ENCODE measurements at places on chromosomes 6 and 20. TPM values are rescaled to one million over a fixed set of nuclear protein-coding genes. Genes with fewer than 3 reads are reported as not detected.

The ANKRD6 gene
- 5.4 TPM for total RNA-seq

The IPCEF1 gene
- 0.67 TPM for total RNA-seq

The COX4I2 gene
- 3.1 TPM for total RNA-seq

The KCNS1 gene
- 0.99 TPM for total RNA-seq

The NFATC2 gene
- 5.8 TPM for total RNA-seq

The MLN gene
- not detected for total RNA-seq

The NOX3 gene
- total RNA-seq, result not detected

The OXT gene
- total RNA-seq, result not detected

The MACROD2 gene
- 20.1 TPM for total RNA-seq

The ATG5 gene
- total RNA-seq, result 19.4 TPM

The DNMT3B gene
- 2.0 TPM for total RNA-seq

The PI3 gene
- 62.6 TPM for total RNA-seq

The POFUT1 gene
- total RNA-seq, result 15.6 TPM

The TGM3 gene
- 64.1 TPM for total RNA-seq

- no peak for DNase-seq
Measured at GRCh38 chr6:28008053-28008452, 51.0 kb downstream of the OR2B6 start.

GRCh38 chr6:44000164-44000842 lies 126.9 kb downstream of the MRPL14 start:
- DNase-seq, result no peak

DNA sequence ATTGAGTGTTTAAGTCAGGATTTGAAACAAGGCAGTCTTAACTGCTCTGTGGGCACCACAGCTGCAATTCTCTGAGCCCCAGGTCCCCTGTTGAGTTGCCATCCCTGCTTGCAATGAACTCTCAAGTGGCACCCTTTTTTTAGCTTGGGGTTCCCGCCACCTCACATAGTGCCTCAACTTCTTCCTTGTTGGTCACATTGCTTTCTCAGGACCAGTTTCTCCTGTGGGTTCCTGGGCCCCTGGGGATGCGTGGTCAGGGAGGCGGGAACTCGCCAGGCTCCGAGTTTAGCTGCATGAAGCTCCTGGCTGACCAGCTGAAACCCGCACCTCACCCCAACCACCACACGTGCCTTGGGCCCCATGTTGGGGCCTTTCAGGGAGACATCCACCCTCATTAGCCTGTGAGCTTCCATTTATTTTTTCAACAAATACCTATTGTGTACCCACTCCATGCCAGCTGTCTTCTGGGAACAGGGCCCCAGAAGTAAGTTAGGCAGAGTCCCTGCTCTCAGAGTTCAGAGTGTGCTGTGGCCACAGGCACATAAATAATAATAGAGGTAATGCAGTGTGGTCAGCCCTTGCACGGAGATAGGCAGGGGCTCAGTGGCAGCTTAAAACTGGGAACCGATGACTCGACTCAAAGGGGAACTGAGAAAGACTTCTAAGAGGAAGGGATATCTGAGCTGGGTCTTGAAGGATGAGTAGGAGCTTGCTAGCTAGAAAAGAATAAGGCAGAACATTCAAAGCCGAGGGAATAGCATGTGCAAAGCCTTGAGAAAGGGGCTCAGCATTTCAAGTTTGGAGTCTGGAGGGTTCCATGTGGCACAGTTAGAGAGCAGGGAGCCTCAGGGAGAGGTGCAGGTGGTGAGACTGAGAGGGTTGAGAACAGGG lies 33.9 kb upstream of the FAM83D start:
- DNase-seq, result no peak

DNA sequence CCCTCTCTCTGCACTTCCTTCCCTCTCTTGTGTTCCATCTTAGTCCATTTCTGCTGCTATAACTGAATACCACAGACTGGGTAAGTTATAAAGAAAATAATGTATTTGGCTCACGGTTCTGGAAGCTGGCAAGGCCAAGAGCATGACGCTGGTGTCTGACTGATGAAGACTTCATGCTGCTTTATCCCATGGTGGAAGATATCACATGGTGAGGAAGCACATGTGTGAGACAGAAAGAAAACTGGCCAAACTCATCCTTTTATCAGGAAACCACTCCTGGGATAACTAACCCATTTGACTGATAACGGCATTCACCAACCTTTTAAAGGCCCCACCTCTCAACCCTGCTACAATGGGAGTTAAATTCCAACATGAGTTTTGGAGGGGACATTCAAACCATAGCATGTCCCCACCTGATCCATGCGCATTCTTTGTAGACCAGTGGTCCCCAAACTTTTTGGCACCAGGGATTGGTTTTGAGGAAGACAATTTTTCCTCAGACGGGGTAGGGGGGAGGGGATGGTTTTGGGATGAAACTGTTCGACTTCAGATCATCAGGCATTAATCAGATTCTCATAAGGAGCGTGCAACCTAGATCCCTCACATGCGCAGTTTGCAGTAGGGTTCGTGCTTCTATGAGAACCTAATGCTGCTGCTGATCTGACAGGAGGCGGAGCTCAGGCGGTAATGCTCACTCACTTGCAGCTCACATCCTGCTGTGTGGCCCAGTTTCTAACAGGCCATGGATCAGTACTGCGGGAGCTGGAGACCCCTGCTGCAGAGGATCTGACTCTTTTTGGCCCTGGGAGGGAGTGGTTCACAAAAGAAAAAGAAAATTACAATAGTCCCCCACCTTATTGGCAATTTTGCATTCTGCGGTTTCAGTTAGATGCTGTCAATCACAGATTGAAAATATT lies 71.7 kb upstream of the RNF24 start:
- no peak for DNase-seq

GRCh38 chr6:149212206-149212605 lies 105.3 kb upstream of the TAB2 start:
- DNase-seq, result no peak

DNA sequence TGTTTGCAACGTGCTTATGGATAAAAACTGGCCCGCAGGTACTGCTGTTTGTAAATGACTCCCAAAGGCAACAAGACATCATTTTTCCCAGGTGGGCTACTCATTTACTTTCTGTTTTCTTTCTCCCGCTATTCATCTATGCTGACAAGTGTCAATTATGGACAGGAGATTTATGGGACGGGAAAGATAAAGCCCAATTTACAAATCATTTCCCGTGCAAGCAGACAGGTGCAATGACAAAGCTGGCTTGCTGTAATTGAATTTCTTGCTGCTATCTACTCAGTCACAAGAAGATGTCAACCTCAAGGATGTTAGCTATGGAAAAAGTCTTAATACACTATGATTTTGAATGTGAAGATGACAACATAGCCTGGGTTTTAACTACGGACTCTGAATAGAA lies 125.5 kb downstream of the EPHA7 start:
- DNase-seq, result no peak

GRCh38 chr6:38876475-38876874 lies 161.4 kb downstream of the DNAH8 start:
- no peak for DNase-seq

- no peak for DNase-seq
Measured at GRCh38 chr6:63940056-63940455, 304.5 kb downstream of the PHF3 start.

- no peak for DNase-seq
Measured at GRCh38 chr6:27209196-27209595, 38.3 kb upstream of the PRSS16 start.

DNA sequence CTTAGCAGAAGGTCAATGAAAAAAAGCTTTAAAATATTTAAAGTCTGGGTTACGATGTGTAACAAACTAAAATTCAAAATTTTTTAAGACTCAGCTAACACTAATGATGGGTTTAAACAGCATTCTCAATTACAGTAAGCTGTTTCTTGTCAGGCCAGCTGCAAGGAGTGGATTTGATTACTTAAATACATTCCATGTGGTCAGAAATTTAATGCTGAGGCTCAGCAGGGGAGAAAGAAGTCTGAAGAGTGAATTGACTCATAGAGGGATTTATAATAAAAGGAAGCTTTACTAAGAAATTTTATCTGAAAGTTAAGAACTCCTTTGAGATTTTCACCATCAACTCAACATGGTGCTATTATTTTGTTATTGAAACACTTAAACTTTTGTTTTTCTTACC lies 398.6 kb downstream of the KHDRBS2 start:
- no peak for DNase-seq

GRCh38 chr20:44031001-44031574 lies 116.4 kb downstream of the TOX2 start:
- no peak for DNase-seq

DNA sequence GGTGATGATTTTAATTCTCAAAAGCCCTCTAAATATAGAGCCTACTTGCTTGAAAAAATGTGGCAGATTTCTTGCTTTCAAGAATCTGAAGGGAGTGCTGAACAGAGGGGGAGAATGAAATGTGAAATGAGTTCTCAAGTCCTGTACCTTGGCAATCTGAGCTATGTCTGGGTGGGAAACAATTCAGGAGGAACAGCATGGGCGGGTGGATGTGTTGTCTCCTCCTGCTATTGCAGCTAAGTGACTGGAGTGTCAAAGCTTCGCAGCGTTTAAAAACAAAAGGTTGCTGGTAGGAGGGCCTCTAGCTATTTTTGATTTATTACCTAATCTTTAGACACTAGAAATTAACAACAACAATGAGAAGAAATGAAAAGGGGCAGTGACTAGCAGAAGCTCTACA lies 102.5 kb upstream of the ARG1 start:
- no peak for DNase-seq

- DNase-seq, result no peak
Measured at GRCh38 chr20:57429580-57430200, 38.5 kb downstream of the RBM38 start.

GRCh38 chr20:17882065-17882833 lies 86.3 kb downstream of the SNX5 start:
- no peak for DNase-seq

DNA sequence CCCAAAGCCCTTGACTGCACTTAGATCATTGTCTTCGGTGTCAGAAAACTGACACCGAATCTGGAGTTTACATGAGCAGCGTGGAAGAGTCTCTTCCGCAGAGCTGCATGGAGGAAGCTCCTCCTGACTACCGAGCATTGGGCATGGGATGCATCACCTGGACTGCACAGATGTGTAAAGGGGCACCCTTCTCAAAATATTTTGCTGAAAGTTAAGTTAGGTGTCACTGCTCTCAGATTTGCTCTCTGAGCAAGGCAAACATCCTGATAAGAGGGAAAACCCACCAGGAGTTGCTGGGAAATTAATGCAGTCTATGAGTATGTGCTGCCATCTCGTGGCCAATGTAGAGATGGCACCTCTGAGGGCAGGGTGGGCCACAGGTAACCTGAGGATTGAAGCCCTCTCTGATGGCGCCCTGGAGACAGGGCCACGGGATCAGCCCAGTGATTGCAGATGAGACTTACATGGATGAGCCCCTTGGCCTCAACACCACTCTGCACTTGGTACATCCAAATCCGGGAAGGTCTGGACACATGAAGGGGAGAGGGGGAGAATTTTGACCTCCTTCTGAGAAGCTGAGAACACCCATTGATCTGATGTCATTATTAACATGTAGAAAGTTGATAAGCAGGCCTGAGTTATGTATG lies 129.9 kb downstream of the LPA start:
- DNase-seq, result peak; percentile 91

GRCh38 chr6:17768388-17768787 lies 61.7 kb upstream of the NUP153 start:
- no peak for DNase-seq

GRCh38 chr20:33767777-33768138 lies 36.0 kb downstream of the ZNF341 start:
- no peak for DNase-seq

GRCh38 chr20:55437798-55438415 lies 567.4 kb downstream of the CBLN4 start:
- DNase-seq, result no peak

GRCh38 chr6:89999154-89999553 lies 104.9 kb downstream of the GJA10 start:
- DNase-seq, result peak; percentile 54

- no peak for DNase-seq
Measured at GRCh38 chr6:145372671-145373151, 362.6 kb downstream of the EPM2A start.

DNA sequence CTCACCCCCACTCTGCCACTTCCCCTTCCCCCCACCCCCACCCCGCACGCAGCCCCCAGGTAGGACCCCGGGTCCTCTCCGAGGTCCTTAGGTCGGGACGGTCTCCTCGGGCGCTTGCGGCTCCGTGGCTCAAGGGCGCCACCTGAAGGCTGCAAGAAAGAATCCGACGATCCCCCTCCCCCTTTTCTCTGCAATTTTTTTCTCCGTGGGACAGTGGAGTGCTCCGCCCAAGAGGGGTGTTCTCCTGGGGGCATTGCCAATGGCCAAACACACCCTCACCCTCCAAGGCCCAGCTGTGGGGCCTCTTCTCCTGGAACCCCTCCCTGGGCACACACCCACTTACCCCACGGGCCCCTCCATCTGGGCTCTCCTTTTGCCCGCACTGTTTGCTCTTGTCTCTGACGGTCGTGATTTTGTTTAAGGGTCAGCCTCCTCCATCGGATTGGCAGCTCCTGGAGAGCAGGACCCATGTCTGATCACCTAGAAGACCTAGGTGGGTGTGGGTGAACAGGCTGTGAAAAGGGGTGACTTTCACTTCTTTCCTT lies 1.1 kb upstream of the TMEM74B start:
- DNase-seq, result no peak

- no peak for DNase-seq
Measured at GRCh38 chr6:134880487-134881190, 69.3 kb downstream of the ALDH8A1 start.

GRCh38 chr6:119603501-119603900 lies 253.9 kb upstream of the MAN1A1 start:
- no peak for DNase-seq

DNA sequence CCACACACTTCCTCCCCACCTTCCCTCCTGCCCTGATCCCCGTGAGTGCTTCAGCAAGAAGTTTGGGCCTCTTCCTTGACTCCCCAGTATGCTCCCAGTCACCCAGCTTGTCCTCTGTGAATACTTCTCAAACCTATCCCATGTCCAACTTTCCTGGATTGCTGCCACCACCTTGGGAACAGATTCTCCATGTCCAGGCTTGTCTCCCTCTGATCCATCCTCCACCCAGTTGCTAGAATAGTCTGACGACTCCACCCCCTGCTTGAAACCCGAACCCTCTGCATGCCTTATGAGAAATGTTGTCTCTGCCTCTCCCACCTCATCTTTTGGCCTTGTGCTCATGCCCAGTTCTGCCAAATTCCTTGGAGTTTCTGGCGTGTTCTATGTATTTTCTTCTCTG lies 108.0 kb downstream of the PPP1R14C start:
- peak; percentile 73 for DNase-seq

- no peak for DNase-seq
Measured at GRCh38 chr6:34912715-34913464, 23.8 kb downstream of the ANKS1A start.

- DNase-seq, result no peak
Measured at GRCh38 chr6:137357263-137357947, 136.8 kb downstream of the OLIG3 start.

- DNase-seq, result peak; percentile 26
Measured at GRCh38 chr20:19765266-19765665, 7.2 kb downstream of the RIN2 start.
